ENCODE measurements at places on chromosomes 7 and 10.

- DNase-seq: no peak
Measured at GRCh38 chr10:107859065-107859464, 694.6 kb upstream of the SORCS1 start.

DNA sequence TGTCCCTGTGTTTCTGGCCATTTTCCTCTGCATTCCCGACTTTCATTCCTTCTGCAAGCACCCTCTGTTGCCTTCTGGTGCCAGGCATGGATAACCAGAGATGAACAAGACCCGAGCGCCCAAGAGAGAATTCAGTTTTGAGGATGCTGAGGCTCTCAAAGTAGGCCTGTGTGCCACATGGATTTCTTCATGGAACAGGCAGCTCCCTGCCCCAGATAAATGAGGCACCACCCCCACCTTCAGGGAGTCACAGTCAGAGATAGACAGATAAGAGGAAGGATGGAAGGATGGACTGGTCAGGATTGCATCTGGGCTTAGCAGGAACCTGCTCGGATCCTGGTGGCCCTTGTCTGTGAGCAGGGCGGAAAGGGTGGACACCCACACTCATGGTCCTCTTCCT, 49.4 kb downstream of the ADCYAP1R1 start:
- DNase-seq: no peak

GRCh38 chr10:102038410-102038809, 17.6 kb downstream of the ARMH3 start:
- no peak for DNase-seq

DNA sequence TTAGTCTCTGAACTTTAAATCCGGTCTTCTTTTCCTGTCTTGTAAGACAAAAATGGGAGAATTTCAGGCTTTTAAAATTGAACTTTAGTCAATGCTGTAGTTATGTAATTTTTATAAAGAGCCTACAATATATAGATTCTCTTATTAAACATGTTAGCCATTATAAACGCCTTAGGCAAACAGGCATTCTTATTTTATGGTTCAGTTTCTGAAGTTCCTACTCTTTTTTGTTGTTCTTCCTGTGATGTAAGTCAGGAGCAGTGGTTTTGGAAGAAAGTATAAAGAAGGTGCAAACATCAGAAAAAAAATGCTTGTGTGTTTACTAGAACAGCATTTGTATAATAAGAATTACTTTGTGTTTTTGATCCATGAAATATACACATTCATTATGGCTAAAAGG, 41.6 kb downstream of the BICC1 start:
- DNase-seq: no peak

DNA sequence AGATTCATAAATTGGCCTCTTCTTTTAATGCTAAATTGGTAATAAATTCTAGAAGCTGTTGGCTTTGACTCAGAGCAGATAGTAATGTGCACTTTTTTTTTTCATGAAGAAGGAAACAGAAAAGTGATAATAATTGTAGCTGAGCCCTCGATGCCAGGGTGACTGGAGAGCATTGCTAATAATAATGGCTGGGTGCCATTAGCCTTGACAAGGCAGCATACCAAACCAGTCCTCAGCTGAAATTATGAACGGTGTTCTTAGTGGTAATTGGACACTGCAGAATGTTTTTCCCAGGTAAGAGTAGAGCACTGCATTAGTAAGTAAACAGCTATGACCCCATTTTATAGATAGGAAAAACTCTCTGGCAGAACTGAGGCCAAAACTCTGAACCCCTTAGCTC, 18.9 kb downstream of the PLEKHA8 start:
- no peak for DNase-seq

DNA sequence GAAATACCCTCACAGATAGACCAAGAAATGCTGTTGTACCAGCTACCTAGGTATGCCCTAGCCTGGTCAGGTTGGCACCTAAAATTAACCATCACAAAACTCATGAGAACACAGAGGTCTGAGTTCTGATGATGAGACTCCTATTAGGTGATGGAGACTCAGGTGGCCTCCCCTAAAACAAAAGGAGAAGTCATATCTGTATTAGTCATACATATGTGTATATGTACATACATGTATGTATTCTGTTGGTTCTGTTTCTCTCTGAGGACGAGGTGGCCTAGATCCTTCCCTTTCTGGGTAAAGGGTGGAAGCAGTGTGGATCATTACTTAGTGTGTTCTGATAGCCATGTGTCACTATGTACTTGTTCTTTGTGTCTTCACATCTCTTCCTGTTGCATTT, 207.2 kb upstream of the PRSS1 start:
- no peak for DNase-seq

GRCh38 chr10:126904516-126904817, 761 bp upstream of the DOCK1 start:
- no peak for DNase-seq

DNA sequence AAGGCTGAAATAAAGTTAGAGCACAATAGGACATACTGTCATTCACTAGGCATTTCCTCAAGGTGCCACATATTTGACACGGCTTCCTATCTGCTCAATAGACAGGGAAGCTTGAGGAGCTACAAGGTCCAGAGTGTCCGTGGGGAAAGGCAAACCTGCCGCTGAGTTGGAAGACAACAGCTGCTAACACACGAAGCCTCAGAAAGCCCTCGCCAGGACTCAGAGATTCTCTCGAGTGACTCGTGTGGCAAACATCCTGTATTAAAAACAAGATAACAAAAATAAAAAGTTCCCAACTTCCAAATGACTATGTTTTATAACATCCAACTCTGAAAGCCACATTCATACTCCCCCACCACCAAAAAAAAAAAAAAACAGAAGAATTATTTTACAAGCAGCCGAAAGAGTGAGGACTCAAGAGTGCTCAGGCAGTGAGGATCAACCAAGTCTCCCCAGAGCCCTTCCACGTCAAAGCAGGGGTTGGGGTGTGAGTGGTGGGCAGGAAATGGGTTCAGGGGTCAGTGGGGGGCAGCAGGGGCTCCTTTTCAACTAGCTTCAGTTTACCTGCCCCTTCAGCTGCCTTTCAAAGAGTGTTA, 67.6 kb downstream of the STK17A start:
- DNase-seq: peak; percentile 41

DNA sequence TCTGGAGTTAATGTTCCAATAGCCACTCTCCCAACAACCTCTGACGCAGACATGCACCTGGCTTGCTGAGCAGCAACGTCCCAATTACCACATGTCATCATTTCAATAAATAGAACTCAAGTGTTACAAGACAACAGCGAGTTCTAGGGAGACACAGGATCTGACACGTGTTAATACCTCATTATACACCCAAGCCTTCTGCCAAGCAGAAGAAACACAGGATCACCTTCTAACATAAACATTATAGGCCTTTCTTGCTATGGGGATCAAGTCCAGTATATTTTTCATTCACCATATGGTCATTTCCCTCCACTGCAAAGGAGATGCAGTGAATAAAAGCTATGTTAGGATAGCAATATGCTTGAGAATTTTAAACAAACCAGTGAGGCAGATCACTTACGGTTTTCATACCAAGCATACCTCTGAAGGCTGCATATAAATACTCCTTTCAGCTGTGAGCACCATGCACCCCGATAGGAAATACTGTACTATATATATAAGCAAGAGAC, 74.2 kb downstream of the JAZF1 start:
- no peak for DNase-seq

DNA sequence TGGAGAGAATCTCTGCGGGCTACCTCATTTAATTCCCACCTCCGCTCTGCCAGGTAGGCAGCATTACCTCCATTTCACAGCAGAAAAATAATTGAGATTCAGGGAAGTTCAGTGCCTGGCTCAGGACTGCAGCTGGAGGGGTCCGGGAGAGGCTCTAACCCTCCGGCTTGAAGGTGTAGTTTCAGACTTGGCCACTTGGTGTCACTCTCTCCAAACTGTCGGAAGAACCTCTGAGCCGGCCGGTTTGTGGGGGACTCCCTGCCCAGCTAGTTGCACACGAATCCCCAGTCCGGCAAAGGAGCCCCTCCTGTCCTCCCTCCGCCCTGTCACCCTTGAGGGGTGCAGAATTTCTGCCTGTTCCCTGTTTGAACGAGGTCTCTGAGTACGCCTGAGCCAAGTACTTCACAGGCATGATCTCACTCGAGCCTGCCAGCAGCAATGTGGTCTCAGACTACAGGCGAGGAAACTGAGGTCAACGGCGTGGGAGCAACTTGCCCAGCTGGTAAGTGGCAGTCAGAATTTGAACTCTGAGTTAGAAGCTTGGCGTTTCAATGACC, 144.7 kb upstream of the ZNF716 start:
- no peak for DNase-seq

DNA sequence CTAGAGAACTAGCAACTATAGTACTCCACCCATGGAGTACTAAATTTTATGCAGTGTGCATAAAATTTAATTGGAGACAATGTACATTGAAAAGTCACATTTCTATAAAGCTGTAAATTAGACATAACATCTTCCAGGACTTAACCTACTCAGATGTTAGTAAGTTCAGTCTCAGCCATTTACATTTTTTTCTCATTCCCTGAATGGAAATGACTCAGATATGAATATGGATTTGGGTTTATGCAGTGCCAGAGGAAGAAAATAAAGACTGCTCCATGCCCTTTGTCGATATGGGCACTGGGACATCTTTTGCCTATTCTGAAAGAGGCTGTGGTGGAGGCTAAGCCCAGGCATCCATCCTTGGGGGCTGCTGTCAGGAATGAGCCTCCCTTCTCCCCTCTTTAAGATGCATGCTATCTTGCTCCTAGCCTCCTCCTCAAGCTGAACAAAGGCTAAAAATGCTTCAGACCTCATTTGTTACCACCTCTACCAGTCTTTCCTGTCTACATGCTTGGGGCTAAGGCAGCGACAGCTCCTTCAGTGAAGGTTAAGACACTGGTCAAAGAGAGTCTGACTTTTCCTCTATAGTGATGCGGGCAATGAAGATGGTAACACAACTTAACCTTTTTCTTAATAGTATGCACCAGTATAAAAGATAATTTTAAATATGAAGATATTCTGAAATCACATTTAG, 486.8 kb upstream of the ANKRD30A start:
- no peak for DNase-seq

- DNase-seq: no peak
Measured at GRCh38 chr10:131781076-131781475, 119.7 kb upstream of the PPP2R2D start.

DNA sequence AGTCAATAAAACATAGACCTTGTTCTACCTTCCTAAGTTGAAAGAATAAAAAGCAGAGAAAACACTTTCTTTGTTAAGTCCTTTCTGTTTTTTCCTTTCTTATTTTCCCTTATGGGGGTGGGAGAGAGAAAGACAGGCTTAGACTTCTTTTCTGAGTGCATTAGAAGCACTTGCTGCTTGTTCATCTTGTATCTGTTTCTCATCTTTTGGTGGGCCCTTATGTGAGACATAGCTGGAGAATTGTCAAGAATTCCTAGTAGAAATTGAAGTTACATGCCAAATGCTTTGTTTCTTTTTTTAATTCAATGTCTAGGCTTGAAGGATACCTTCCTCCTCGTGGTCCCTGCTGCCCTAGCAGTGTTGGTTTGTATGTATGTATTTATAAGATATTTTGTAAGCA, 6.7 kb downstream of the EIF4EBP2 start:
- DNase-seq: no peak

GRCh38 chr10:73992899-73993788, 4.8 kb upstream of the VCL start:
- no peak for DNase-seq

DNA sequence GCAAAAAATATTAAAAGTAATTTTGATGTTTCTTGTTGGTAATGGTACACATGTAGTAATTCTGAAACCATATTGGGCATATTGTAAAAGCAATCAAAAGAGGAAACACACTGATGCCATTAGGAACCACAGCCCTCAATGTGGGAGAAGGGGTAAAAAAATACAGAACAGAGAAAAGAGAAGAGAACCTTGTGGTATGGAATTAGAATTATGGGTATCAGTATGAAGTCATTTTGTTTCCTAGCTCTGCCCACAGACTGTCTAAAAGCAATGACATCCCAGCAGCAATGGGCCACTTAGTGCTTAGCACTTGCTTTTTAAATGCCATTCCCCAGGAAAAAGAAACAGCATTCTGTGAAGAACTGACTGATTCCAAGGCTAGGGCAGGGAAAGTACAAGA, 61.5 kb downstream of the CPVL start:
- no peak for DNase-seq

DNA sequence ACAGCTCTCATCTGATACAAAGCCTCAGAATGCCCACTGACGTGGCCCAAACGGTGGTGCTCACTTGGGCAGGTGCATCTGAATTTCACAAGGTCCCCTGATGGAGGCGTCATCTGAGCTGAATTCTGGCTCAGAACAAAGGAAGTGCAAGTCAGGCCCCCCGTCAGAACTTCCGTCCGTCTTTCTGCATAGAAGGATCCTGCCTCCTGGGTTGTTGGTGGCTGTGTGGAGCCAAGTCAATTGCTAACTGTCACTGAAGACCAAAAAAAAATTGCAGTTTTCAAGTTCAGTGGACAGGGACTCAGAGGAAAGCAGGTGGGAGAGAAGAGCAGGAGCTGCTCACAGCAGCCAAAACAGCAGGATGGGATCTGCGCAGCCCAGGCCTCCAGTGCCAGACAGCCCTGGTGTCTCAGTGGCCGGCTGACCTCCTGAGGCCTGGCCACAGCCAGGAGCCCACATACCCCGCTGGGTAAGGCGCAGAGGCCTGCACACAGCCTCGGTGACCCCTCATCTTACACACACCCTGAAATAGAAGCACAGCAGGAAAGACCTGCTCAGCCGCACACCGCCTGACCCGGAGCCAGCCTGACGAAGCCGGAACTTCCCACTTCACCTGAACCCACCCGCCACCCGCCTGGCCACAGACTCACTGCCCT, 49.4 kb downstream of the PYROXD2 start:
- no peak for DNase-seq

DNA sequence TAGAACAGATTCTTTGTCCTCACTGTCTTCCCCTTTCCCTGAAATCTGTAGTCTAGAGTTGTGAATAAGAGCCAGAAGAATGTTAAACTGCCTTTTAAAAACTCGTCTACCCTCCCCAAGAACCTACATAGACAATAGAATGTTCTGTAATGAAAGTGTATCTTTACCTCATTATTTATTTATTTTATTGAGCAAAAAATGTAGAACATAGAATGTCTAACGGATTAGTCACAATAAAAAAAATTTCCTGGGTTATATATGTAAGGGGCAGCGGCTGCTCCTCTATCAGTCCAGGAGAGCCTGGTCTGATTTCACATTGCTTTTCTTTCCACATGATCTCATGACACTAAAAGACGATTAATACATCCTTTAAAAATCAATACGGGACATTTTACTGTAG, 135.7 kb downstream of the SDK1 start:
- DNase-seq: no peak

DNA sequence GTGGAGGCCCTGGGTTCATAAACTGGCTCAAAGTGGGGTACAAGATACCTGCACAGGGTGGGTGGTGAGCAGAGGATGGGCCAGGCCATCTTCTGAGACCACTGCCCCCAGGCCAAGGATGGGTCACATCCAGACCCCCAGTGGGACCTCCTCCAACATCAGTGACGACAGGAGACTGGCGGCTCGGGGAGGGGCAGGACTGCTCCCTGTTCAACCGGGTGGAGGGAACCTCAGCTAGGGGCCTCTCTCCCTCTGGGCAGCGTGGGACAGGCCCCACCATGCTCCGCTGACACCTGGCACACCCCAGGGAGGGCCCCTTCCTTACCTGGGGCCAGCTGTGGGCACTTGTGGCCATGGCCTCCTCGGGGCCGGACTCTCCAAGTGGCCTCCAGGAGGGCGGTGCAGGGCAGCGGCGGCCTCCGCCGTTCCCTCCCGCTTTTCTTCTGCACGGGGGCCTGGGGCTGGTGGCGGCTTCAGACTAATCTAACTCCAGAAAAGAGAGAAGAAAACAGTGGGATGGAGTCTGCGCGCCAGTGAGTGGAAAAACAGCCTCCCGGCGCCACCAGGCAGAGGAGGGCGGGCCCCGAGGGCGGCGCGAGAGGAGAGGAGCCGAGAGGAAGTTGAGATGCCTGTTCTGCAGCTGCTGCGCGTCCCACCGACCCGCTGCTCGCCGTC, at the start of gene CALHM2:
Gene CALHM2, minus strand, starts transcription at position 540 of the 675 bp plus-strand sequence. CDS start 2,429 bp downstream, outside the sequence.
- DNase-seq: peak; percentile 36

Data from CD4-positive, alpha-beta T cell treated with Interferon alpha-2 for 1 hour (primary cell).